ENCODE measurements at places on chromosomes 12 and 14.

GRCh38 chr12:48925304-48926011, at the start of gene FKBP11:
TSS of gene FKBP11 (minus strand) at chr12:48925492. CDS start at chr12:48925428, 64 bp downstream.
- peak; percentile 6 for DNase-seq

- no peak for DNase-seq
Measured at GRCh38 chr12:131550121-131550520, 160.8 kb upstream of the SFSWAP start.

DNA sequence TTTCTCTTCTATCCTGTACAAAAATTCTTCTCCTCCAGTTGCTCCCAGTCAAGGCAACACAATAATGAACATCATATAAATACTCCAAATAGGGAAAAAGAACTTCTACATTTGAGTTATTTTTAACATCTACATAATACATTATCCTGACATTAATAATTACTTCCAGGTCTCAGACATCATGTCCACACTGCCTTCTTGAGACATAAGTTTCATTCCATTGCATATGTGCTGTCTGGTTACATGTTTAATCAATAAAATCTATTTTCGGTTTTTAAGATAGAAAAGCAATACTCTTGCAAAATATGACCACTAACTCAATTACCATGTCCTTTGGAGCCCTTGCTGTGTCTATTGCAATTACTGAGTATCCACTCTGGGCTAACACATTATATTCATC, 881.9 kb downstream of the GALC start:
- no peak for DNase-seq

DNA sequence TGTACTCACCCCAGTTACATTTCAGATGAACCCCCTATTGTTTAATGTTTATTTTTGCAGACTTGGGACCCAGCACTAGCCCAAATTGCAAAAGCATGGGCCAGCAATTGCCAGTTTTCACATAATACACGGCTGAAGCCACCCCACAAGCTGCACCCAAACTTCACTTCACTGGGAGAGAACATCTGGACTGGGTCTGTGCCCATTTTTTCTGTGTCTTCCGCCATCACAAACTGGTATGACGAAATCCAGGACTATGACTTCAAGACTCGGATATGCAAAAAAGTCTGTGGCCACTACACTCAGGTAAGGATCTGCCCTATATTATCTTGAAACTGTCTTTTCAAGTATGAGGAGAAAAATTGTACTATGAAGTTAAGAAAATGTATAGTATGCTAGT, 1.2 kb downstream of the GLIPR1 start:
- DNase-seq = no peak

GRCh38 chr12:121786440-121786825, 7.1 kb downstream of the RHOF start:
- DNase-seq = no peak

GRCh38 chr12:128685903-128686475, 137.8 kb downstream of the SLC15A4 start:
- no peak for DNase-seq

- DNase-seq = no peak
Measured at GRCh38 chr14:99214701-99215100, 57.3 kb downstream of the BCL11B start.

DNA sequence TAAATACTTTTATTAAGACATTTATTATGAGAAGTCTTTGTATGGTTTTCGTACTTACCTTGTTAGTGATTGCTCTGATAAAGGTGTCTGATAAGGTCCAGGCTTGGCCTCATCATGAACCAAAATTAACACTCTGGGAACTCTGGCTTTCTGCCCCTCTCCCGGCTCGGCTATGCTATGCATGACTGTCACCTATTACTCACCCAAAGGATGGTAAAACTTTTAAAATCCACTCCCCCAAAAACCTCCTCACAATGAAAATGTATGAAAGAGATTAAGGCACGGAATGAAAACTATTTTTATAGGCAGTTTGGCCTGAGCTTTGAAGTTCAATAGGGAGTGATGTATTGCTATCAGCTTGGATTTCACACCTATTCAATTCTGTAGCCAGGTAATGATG, 217.3 kb upstream of the TBX3 start:
- no peak for DNase-seq

DNA sequence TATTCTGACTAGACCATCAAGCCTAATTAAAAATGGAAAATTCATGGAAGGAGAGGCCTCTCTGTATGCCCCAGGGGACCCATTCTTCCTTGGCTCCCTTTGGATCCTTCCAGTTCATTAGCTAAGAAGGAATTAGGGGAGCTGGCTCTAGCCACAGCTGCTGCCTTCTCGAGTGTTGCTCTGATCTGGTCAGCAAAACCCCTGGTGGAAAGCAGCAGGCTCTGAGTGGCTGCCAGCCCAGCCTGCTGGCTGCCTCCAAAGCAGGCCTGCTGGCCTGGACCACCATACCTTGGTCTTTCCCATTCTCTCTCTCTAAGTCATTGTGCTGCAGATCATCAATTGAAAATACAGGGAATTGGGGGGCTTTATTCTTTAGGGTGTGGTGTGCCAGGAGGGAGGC, 29.0 kb upstream of the AKAP6 start:
- no peak for DNase-seq

DNA sequence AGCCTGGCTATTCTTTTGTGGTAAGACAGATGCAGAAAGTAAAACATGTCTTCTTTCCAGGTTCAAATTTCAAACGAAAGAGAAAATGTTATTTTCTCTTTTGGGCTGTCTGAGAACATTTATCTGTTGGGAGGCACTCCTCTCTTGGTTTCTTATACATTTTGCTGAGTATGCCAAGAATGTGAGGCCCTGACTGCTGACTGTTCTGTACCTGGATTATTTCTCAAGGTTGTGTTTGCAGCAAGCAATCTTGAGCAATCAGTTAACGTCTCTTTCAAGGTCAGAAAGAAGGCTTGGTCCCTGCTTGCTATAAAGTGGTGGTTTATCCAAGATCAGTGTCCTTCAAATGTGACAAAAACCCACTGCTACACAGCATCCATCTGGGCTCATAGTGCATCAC, 9.8 kb downstream of the SSTR1 start:
- no peak for DNase-seq

DNA sequence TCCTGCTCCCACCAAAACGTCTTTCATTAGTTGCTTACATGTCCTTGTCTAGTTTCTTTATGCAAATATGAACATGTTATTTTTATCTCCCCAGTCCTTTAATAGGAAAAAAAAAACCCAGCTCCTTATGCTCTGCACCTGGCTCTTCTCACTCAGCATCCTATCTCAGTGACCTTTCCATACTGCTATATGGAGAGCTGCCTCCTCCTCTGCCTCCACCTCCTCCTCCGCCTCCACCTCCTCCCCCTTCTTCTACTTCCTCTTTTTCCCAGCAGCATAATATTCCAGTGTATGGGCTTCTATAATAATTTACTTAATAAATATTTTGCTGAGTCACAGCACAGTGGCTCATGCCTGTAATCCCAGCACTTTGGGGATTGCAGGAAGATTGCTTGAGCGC, 31.5 kb downstream of the ABCB9 start:
- no peak for DNase-seq

DNA sequence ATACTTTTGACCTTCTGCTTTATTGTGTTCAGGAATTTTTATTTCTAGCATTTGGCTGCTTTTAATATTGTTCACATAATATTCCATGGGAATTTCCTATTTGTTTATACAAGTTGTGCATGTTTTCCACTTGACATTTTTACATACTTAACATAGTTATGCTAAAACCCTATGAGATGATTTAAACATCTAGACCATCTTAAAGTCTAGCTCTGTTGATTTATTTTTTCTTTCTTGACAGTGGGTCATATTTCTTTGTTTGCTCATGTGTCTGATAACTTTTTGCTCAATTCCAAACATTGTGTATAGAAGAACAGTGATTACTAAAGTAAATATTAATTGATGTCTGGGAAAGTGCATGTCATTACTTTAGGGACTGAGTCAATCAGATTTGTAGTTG, 202.1 kb upstream of the PDZRN4 start:
- no peak for DNase-seq

DNA sequence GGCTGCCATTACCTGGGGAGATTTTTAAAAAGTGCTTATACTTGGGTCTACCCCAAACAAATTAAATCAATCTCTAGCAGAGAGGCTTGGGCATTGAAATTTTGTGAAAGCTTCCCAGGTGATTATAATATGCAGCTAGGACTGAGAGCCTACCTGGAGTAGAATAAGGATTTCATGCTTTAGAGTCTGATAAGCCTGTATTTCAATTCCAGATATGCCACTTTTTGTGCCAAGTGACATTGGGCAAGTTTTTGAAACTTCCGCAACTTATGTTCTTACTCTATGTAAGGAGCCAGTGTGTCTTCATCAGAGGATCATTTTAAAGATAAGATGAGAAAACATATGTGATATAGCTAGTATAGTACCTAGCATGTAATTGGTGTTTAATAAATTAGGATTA, 159.8 kb upstream of the LRIG3 start:
- DNase-seq = no peak

DNA sequence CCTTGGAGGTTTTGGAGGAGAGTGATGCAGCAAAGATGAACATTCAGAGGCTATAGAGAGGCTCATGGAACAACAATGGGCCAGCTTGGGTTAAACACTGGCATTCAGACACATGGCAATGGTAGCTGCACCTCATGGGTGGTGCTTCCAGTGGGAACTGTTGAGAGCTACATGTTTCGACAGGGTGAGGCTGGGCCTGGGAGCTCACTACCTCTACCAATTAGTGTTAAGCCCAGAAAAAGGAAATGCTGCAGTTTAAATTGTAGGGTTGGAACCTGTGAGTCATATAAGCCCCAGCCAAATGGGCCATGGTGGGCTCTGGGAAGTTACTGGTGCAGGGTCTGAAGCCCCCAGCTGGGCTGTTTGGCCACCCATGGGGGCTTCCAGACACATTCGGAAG, 279.7 kb downstream of the ZFP36L1 start:
- no peak for DNase-seq

- no peak for DNase-seq
Measured at GRCh38 chr14:78519863-78520262, 349.7 kb downstream of the NRXN3 start.

DNA sequence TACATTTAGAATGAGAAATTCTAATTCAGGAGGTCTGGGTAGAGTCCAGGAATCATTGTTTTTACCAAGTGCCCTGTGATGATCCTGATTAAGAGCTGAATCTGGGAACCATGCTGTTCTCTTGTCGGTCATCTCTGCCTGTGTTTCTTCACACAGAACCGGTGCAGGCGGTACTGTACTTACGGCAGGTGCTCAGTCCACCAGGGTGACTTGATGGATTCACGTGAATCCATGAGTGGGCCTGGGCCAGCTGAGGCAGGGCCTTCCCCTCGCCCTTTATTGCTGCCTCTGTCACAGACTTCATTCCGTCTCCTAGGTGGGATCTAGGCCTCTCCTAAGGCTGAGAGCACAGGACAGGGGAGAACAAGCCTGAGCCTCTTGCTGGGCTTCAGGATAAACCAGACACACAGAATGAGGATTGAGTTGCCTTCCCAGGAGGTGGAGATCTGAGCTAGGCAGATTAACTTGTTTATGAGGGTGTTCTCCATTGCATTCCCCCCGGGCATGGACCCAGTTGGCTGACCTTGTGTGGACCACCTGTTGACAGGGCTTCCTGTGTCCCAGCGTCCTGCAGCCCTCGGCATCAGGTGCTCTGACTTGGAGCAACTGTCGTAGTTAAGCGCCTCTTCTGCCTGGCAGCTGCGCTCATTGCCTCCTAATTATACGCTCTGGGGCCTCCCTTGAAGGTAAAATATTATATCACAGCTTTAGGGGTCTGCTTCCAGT, 42.1 kb downstream of the B4GALNT3 start:
- no peak for DNase-seq

- DNase-seq = no peak
Measured at GRCh38 chr14:24928386-24928900, 121.5 kb downstream of the STXBP6 start.

- no peak for DNase-seq
Measured at GRCh38 chr12:96425951-96426350, 25.7 kb upstream of the CDK17 start.

- DNase-seq = no peak
Measured at GRCh38 chr12:132774646-132775275, 13.1 kb upstream of the ANKLE2 start.

DNA sequence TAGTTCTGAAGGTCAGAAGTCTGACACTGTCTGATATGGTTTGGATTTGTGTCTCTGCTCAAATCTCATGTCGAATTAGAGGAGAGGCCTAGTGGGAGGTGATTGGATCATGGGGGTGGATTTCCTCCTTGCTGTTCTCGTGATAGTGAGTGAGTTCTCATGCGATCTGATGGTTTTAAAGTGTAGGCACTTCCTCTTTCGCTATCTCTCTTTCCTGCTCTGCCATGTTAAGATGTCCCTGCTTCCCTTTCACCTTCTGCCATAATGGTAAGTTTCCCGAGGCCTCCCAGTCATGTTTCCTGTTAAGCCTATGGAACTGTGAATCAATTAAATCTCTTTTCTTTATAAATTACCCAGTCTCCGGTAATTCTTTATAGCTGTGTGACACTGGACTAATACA, 84.1 kb upstream of the TMTC1 start:
- no peak for DNase-seq

- no peak for DNase-seq
Measured at GRCh38 chr14:61948376-61948775, 186.2 kb downstream of the SNAPC1 start.

DNA sequence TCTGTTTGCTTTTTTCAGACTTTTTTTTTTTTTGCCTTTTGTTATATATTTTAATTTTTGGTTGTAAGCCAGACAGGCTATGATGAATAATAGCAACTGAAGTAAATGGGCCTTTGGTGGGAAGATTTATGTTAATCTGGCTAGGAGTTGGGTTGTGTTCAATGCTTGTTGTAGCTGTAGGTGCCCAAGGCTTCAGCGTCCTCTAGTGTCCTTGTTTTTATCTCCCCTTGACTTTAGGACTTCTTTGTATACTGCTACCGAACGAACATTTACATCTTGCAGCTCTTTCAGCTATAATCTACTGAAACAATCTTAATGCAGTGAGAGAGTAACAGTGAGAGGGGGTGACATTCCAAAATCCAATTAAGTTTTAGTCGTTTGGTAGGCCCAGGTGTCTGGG, 848.4 kb upstream of the FBXO33 start:
- DNase-seq = no peak

DNA sequence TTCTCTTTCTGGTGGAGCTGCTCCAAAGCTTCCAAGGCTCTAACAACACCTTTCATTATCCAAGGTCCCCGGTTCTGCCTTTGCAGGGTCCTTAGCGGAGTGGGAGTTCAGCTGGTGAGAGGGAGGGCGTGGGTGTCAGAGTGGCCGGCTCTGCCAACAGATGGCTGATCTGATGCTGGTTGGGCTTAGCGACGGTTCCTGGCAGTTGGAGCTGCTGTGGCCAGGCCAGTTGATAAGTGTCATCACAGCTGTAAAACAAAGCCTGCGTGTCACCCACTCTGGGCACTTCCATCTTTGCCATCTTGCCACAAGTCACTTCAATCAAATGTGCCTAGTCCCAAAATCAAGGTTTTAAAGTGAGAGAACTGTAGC, 36.3 kb downstream of the RIN3 start:
- DNase-seq = no peak

- DNase-seq = no peak
Measured at GRCh38 chr14:68762953-68763764, 29.7 kb downstream of the ZFP36L1 start.

All from NCI-H1930 (cell line).